Stimulated activated effector memory CD8-positive, alpha-beta T cell treated with anti-CD3 and anti-CD28 coated beads, Interleukin-12 subunit alpha, Interleukin-12 subunit beta, amount 100 ng/mL, for 72 hours (primary cell): ENCODE measurements at places on chromosomes 3 and 15.

GRCh38 chr15:96183514-96183850, 147.0 kb upstream of the NR2F2 start:
- DNase-seq, result no peak

- no peak for DNase-seq
Observed at GRCh38 chr3:68288085-68288484, 633.7 kb upstream of the SUCLG2 start.

DNA sequence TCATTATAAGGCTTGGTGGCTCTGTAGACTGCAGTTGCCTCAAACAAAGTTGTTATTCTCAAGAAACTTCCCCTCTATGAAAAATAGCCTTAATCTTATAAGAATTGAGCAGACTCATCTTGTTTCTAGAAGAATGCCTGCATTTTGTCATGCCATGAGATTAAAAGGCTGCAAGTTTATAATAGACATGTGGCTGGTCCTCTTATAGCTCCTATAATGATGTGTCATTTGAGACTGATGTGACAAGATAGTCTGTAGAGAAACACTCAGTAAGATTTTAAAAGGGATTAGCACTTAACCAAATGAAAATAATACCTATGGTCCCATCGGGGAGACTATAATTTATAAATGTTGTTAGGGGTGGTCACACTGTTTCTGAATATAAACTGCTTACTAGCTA, 312.5 kb downstream of the OXSM start:
- DNase-seq, result no peak

DNA sequence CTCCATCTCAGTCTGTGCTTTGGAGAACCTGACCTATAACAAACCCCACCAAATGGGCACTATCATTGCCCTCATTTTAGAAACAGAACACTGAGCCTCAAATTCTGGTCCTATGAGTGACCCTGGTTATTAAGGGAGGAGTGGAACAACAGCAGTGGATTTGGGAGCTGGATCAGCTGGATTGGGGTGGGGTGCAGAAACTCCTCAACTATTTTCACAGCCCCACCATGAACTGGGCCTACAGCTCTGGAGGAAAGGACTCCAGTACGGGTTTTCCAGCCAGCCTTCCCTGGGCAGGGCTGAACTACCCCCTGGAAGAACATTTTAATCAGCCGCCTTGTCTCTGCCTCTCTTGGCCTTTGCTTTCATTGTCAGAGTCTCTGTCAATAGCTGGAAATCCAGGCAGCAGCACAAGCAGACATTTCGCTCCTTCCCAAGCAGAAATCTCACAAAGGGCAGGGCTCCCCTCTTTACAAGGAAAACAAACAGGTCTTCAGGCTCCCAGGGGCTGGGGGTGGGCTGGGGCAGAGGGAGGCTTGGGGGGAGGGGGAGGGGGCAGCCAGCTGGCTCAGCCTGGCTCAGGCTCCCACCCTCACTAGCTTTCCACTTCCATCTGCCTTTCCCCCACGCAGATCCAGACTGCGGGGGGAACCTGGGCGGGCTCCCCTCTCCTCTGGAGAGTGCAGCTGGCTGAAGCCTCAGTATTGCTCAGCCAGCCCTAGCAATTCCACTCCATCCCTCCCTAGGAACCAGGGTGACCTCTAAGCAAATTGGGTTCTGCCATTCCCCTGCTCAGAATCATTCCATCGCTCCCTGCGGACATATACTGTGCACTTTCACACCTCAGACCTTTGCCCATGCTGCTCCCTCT, 13.7 kb upstream of the TLE3 start:
- DNase-seq, result no peak

DNA sequence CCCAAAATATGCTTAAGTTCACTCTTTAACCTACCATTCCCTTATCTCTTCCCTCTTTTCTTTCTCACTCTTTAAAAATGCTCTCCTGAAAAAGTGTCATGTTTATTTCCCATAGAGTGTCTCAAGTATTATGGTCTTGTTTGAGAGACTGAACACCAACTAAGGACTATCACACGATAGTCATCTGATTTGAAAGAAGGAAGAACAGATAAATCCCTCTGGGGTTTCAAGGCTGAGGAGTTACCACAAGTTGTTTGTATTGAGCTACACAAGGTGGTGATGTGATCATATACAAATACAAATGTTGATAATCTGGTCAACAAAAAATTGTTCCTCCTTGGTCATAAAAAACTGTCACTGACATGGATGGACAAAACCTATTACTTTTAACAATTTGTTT, 13.8 kb downstream of the MEIS2 start:
- no peak for DNase-seq
